Right lobe of liver (tissue), 6 donors: ENCODE measurements at places on chromosomes 3 and 15.

DNA sequence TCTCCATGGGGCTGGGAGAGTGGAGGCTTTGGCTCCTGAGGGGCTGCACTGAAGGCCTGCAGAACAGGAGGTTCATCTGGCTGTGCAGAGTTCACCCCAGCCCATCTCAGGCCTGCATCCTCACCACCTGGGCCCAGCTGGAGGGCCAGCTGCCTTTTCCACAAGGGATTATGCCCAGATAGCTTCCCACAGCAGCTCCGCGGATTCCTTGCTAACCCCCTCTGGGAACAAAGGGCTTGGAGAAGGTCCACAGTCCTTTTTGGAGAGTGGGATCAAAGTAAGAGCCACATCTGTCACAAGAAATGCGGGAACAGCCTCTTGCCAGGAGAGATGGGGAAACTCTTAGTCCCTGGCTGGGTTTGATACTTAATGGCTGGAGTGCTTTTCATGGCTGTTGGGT, 164.7 kb upstream of the RGMA start:
- no peak for DNase-seq

DNA sequence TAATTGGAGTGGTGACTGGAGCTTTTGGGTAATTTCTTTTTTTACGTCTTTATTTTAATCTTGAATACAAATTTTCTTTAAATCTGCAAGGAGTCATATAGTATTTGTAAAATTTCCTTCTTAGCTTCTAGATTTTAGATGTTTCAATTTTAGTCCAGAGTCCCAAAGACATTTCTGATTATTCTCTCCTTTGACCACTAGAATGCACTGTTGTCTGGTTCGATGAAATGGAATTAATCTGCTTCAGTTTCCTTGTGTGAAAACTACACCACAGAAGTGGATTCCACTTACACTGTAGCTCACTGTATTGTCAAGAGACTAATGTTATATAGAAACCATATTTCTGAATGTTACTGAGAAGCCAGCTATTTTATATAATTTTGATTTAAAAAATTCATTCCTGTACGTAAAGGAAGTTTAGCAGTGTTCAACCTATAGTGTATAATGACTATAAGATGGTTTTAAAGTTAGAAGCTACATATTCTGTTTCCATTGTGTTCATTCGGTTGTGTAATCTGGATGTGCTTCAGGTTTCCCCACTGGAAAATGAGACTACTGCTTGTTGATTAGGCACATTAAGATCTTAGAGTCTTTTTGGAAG, 6.1 kb downstream of the GRAMD1C start:
- no peak for DNase-seq

- DNase-seq, result no peak
Measured at GRCh38 chr3:172448661-172449465, 607 bp upstream of the GHSR start.

DNA sequence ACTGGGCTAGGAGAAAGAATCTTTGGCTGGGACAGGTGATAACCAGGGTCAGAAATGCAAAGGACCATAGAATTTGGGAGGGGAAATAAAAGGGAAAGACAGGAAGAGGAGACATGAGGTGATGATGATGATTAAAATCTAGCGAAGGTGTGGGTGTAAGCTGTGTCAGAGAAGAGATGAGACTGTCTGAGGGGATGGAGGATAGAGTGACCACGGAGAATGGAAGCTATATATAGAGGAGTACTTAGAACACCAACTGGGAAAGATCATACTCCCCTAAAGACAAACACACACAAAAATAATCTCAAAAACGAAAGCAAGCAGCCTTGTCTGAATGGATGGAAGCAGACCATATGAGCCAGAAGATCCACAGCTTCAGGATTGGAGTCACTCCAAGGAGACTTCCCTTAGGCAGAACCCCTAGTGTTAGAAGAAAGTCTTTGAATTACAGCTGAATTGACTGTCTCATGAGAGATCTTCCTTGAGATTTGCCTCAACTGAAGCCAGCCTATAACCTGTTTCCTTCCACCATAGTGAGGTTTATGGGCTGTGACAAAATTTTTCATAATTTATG, 115.2 kb upstream of the DAZL start:
- DNase-seq, result no peak

GRCh38 chr15:63780969-63781368, 52.8 kb downstream of the HERC1 start:
- no peak for DNase-seq

DNA sequence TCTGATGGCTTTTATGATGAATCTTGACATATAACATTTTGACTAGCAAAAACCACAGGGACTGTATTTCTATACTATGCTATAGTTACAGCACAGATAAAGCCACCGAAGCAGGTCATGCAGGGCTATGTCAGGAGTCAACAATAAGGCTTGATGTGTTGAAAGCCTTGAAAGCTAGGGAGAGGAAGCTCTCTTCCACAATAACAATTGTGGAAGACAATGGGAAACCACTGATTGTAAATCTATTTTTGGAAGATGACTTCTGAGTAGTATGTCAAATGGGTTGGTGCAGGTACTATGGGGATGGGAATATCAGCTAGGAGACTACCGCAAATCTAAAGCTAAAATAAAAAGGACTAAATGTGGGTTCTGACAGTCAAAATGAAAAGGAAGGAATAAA, 4.0 kb upstream of the AQR start:
- DNase-seq, result no peak

DNA sequence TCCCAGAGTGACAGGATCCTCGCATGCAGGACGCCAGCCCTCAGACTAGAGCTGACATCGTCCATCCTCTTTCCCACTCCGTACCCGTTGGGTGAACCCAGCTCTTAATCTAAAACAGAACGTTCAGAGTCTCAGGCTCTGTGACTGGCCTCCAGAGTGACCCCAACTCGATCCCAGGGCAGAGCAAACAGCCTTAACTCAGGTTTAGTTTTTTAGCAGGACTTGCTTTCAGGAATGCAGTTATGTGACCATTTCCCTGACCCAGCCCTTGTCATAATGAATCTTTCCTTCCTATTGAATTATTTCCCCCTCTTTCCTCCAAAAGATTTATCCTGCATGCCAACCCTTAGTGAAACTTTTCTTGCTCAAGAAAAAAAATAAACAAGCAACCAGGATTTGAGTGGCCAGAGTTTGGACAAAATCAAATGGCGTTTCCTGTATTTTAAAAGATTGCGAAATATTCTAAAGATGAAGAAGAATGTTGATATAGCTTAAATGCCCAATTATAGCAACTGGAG, 47.8 kb upstream of the RARB start:
- no peak for DNase-seq

DNA sequence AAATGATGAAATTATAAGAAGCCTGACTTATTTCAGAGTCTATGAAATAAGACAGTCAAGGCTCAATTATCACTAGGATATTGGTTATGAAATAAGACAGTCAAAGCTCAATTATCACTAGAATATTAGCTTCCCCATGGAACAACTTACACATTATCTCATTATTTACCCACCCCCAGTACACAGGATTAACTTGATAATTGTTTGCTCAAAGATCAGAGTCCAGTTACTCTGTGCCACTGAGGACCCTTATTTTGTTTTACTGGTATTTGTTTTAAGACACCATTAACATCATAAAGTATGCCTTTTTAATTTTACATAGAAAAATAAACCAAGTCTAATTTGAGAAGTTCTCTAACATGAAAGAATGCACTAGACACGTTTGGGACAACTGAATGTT, 225.4 kb downstream of the SI start:
- no peak for DNase-seq

DNA sequence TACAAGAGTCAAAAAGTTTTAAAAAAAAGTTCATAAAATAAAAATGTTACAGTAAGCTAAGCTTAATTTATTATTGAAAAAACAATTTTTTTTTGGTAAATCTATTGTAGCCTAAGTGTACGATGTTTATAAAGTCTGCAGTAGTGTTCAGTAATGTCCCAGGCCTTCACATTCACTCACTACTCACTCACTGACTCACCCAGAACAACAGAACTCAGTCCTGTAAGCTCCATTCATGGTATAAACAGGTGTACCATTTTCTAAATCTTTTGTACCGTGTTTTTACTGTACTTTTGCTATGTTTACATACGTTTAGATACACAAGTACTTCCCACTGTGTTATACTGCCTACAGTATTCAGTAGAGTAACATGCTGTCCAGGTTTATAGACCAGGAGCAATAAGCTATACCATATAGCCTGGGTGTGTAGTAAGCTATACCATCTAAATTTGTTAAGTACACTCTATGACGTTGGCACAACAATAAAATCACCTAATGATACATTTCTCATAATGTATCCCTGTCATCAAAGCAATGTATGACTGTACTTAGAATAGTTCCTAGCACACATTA, 41.2 kb upstream of the ZDHHC23 start:
- DNase-seq, result no peak

DNA sequence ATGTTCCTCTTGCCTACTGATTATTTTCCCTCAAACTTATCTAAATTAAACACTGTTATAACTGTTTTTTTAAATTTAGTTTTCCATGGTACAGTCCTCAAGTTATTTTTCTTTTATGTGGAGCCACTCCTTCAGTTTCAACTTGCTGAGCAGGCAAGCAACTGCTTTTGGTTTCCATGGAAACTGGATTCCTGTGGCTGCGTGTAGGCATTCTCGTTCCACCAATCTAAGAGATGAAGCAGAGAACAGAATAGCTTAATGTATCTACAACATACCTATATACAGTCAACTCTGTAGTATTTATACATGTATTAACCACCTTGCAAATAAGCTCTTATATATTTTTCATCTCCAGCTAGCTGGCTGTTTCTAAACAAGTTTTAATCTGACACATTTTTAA, 25.8 kb upstream of the ANXA2 start:
- DNase-seq, result no peak

- DNase-seq, result no peak
Measured at GRCh38 chr3:141303481-141304223, 64.7 kb upstream of the ZBTB38 start.

GRCh38 chr15:76998663-76999285, 3.8 kb downstream of the PSTPIP1 start:
- peak; percentile 34 for DNase-seq

DNA sequence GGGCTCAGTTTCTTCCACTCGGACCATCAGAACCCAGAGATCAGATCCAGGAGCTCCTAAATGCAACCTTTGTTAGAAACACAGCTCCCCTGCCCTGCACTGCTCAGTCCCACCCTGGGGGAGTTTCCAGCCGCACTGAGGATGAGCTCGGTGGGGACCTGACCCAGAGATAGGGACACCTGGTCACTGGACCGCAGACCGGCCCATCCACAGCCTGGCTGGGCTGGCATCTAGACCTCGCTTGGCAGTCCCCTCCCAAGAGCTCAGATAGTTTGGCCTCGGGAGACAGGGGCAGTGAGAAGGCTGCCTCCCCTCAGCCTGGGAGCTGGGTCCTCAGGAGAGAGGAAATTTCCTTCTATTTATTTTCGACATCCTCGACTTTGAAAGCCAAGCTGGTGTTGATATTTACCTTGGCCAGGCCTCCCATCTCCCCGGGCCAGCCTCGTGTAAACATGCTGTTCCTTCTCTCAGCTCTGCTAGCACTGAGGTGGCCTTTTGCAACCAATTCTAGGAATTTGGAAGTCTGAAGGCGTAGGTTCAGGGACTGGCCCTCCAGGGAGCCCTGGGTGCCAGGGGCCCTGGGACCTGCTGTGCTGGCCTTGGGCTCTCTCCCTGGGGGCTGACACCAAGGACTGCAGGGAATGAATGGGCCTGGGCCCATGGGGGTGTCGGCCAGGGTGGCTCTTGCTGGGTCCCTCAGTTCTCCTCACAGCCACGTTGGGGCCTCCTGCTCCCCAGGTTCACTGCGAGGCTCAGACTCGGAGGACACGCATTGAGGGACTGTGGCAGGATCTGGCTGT, 90.1 kb downstream of the VGLL4 start:
- DNase-seq, result no peak

- DNase-seq, result no peak
Measured at GRCh38 chr3:177904621-177905020, 631.6 kb upstream of the KCNMB2 start.

DNA sequence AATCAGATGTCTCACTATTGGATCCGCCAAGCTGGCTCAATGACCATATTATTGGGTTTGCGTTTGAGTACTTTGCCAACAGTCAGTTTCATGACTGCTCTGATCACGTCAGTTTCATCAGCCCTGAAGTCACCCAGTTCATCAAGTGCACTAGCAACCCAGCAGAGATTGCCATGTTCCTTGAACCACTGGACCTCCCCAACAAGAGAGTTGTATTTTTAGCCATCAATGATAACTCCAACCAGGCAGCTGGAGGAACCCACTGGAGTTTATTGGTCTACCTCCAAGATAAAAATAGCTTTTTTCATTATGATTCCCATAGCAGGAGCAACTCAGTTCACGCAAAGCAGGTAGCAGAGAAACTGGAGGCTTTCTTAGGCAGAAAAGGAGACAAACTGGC, 21.5 kb downstream of the SENP8 start:
- no peak for DNase-seq

DNA sequence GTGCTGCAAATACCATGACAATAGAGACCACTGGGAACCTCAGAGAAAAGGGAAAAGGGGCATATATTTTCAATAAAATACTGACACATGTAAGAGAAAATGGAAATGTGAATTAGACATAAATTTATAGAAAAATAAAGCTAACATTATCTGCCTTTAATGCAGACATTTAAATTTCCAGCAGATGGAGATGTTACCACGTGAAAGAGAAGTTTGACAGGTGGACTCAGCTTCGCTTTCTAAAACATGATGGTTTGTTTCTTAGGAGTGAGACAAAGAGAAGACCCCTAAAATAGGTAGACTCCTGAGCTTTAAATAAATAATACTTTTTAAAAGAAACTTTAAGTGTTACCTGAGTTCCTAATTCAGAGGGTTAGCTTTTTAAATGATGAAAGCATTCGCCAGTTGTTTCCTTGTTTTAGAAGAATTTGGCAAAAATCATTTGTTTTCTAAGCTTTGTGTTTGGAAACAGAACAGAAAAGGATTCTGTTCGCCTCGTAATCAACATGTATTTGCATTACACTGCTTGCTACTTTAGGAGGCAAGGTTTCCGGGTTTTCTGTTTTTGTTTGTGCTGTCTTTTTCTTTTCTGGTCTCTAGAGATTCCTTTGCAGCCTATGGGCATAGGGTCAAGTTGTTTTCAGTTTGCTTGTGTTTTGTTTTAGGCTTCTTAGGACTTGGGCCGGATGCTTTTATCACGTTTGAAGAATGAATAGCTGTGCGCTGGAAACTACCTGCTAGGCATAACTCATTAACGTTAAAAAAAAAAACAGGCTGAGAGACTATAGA, 271.4 kb downstream of the THSD4 start:
- DNase-seq, result no peak

GRCh38 chr3:3798631-3799113, 559 bp upstream of the LRRN1 start:
- no peak for DNase-seq

- no peak for DNase-seq
Measured at GRCh38 chr3:58528629-58529028, 8.4 kb downstream of the ACOX2 start.

DNA sequence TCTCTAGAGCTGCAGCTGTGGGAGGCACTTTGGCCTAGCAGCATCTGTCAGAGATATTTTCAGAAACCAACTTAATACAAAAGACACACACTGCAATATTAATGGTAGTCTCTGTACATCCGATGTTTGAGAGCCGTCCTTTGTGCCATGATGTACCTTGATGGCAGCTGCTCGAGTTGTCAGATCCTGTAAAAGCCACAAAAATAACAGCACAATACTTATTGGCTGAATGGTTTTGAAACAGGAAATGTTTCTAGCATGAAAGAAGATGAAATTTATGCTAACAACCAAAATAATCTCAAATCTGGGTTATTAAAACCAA, 445.5 kb upstream of the TBL1XR1 start:
- no peak for DNase-seq
